ENCODE measurements at places on chromosomes 2 and 18. TPM values are rescaled to one million over a fixed set of nuclear protein-coding genes. Genes with fewer than 3 reads are reported as not detected.

Gene BMP10
- total RNA-seq, result not detected

Gene NT5DC4
- not detected for total RNA-seq

Gene CKAP2L
- 3.1 TPM for total RNA-seq

Gene LHCGR
- not detected for total RNA-seq

Gene CTNNA2
- not detected for total RNA-seq

Gene GAREM1
- total RNA-seq, result 0.25 TPM

Gene ERBB4
- total RNA-seq, result under 0.01 TPM

Gene DES
- total RNA-seq, result not detected

Gene CD302
- 14.4 TPM for total RNA-seq

Gene HOXD3
- 7.2 TPM for total RNA-seq

Gene IL36G
- total RNA-seq, result not detected

Gene ITSN2
- 42.5 TPM for total RNA-seq

Gene STK17B
- 5.4 TPM for total RNA-seq

Gene STPG4
- under 0.01 TPM for total RNA-seq

Gene ORC2
- total RNA-seq, result 13.8 TPM

Gene TBR1
- under 0.01 TPM for total RNA-seq

Gene SLC11A1
- total RNA-seq, result under 0.01 TPM

Gene SFT2D3
- total RNA-seq, result 4.9 TPM

Gene ALPP
- not detected for total RNA-seq

Gene POTEC
- not detected for total RNA-seq

Gene SP110
- 1.8 TPM for total RNA-seq

Gene IL1R1
- 7.2 TPM for total RNA-seq

Gene CD226
- total RNA-seq, result 1.5 TPM

Gene LAMA1
- 0.13 TPM for total RNA-seq

Gene MAP3K19
- total RNA-seq, result not detected

Gene CFAP221
- not detected for total RNA-seq

Gene INHBB
- 35.3 TPM for total RNA-seq

Gene CXCR4
- 26.8 TPM for total RNA-seq

Gene VAMP5
- total RNA-seq, result 89.2 TPM

Gene CD207
- under 0.01 TPM for total RNA-seq

Gene CROCC2
- total RNA-seq, result not detected

Gene PID1
- 0.25 TPM for total RNA-seq

Gene TCF23
- total RNA-seq, result not detected

Gene CCBE1
- total RNA-seq, result under 0.01 TPM

Gene DAPL1
- total RNA-seq, result not detected

Gene DLGAP1
- under 0.01 TPM for total RNA-seq

Gene ZNF519
- total RNA-seq, result 3.1 TPM

Gene FSIP2
- total RNA-seq, result under 0.01 TPM

Gene PROKR1
- under 0.01 TPM for total RNA-seq

Gene CPLX4
- total RNA-seq, result not detected

Gene SPATA3
- total RNA-seq, result not detected

Gene COLEC12
- 33.4 TPM for total RNA-seq

Gene EFHD1
- total RNA-seq, result not detected

Gene TMEM247
- not detected for total RNA-seq

Gene CCDC74A
- total RNA-seq, result 2.2 TPM

Gene C2orf78
- not detected for total RNA-seq

Gene TMEM200C
- under 0.01 TPM for total RNA-seq

Gene ACVR1C
- under 0.01 TPM for total RNA-seq

Gene PLA2R1
- total RNA-seq, result 26.9 TPM

Gene MPV17
- 40.4 TPM for total RNA-seq

Gene MBP
- total RNA-seq, result 7.0 TPM
